ENCODE measurements at places on chromosomes 4 and X.

DNA sequence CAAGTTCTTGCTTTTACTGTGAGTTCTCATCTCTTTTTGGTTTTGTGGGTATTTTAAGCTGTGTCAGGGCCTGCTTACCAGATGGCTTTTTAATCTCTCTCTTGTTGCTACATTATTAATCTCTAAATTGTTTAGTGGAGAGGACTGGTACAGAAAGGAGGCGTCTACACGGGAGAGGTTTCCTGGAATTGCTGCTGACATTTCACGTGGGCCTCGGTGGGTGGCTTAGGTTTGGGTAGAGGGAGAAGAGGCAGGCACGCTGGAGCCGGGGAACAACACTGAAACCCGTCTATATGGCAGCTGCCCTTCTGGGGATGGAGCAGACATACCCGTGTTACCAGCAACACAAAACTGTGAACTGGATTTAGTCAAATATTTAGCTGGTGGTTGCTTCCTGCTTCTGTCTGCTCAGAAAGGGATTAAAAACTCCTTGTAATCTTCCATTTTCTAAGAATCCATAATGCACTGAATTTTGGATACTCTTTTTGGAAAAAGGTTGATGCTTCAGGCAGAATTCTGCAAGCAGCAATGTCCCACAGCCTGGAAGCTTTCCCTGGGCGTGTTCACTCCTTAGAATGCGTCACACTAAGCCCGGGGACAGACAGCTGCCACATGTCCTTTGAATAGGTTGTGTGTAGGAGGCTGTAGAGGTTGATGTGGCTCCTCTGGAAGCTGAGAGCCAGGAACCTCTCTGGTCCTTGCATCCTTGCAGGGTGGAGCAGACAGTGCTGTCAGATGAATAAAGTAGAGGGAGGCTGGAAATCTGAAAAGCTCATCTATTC, 199.8 kb upstream of the GATB start:
- DNase-seq, result no peak

DNA sequence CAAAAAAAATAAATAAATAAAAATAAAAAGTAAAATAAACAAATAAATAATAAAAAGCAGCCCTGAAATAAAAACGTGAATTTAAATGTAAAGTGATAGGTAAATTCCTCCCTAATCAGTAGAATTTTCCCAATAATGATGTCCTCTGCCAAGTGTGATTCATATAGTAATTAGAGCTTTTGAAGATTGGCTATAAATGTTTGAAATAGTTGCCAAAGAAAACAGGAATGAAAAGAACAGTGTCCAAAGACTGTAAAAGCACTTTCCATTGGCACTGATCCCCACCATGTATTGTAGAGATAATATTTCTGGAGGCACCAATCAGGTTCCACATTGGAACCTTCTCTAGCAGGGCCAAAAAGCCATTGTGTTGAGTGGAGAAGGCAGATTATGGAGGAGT, 25.9 kb upstream of the SMARCAD1 start:
- DNase-seq, result no peak

DNA sequence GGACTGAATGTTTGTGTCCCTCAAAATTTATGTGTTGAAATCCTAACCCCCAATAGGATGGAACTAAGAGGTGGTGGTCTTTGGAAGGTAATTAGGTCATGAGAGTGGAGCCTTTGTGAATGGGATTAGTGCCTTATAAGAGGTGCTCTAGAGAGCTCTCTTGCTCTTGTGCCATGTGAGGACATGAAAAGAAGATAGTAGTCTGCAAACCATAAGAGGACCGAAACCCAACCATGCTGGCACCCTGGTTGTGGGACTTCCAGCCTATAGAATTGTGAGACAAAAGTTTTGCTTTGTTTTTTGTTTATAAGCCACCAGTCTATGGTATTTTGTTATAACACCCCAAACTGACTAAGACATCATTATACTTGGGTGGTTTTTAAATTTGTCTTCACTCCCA, 417.1 kb downstream of the ANKRD50 start:
- DNase-seq, result no peak

- DNase-seq, result no peak
Measured at GRCh38 chrX:115399306-115399705, 109.8 kb downstream of the LUZP4 start.

- no peak for DNase-seq
Measured at GRCh38 chr4:1187182-1187581, 14.8 kb upstream of the SPON2 start.

- DNase-seq, result no peak
Measured at GRCh38 chr4:56360071-56360470, 27.2 kb downstream of the AASDH start.

DNA sequence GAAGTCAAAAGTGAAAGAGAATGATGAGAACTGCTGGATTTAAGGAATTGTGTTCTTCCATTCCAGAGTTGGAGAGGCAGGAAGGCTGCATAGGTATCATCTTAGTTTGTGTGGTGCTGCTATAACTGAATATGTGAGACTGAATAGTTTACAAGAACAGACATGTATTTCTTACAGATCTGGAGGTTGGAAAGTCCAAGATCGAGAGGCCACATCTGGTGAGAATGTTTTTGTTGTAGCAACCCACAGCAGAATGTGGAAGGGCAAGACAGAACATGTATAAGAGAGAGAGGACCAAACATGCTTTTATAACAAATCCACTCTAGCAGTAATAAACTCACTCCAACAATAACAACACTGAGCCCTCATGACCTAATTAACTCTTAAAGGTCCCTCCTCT, 408.6 kb downstream of the FAM47B start:
- DNase-seq, result no peak

- no peak for DNase-seq
Measured at GRCh38 chr4:56050625-56051024, 101.9 kb downstream of the CEP135 start.

- DNase-seq, result no peak
Measured at GRCh38 chr4:56289934-56290333, 97.4 kb downstream of the AASDH start.

DNA sequence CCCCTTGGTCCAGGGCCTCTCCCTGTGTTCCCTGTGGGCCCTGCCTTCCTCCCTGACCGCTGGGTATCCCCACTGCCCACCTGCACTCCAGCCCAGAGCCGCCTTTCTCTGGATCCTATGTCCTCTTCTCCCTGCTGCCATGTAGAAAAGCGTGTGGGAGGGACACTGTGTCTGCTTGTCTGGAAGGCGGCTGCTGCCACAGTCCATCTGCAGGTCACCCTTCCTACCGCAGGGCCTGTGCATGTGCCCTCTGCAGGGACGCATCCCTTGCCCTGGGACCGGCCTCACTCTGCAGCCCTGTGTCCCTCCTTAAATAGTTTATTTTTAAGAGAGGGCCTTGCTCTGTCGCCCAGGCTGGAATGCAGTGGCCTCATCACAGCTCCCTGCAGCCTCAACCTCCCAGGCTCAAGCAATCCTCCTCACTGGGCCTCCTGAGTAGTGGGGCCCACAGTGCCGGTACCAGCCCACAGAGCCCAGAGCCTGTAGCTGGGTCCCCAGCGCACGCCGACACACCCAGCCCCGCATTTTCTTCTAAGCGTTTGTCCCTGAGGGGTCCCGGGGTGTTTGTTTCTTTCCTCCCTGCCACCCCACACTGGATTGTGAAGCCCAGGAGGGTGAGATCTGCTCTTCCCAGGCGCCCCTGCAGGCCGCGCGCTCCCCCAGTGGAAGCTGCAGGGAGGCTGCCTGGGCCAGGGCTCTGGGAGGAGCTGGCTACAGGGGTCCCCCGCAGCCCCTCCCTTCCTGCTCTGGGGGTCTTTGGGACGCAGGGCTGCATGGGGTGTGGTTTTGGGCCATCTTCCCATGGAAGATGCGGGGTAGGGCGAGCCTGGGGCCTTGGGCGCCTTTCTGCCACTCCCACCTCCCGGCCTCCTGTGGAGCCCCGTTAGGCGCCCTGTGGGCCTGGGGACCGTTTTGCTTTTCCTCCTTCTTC, 12.8 kb upstream of the NAT8L start:
- DNase-seq, result no peak

- DNase-seq, result no peak
Measured at GRCh38 chr4:93267747-93268146, 560.8 kb upstream of the ATOH1 start.

- DNase-seq, result no peak
Measured at GRCh38 chrX:154329294-154329693, 33.7 kb downstream of the TKTL1 start.

- no peak for DNase-seq
Measured at GRCh38 chr4:2066011-2066551, 7.0 kb downstream of the NAT8L start.

- DNase-seq, result no peak
Measured at GRCh38 chr4:87799301-87800113, at the start of gene IBSP. Gene IBSP (plus strand): TSS chr4:87799554. CDS start chr4:87802362, 2,808 bp downstream.

DNA sequence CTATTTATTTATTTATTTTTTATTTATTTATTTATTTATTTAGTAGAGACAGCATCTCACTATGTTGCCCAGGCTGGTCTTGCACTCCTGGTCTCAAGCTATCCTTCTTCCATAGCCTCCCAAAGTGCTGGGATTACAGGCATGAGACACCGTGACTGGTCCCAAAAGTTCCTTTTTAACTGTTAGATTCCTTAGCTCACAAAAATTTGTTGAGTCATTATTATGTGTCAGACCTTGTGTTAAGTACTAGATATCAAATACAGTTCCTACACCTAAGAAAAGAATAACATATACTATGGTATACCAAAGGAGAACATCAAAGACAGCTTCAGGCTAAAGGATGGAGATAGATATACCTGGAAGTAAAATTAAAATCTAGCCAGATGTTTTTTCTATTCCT, 11.6 kb downstream of the FGA start:
- no peak for DNase-seq

GRCh38 chr4:10971800-10972401, 287.3 kb upstream of the CLNK start:
- no peak for DNase-seq
